ENCODE measurements at places on chromosomes 1 and 21.

DNA sequence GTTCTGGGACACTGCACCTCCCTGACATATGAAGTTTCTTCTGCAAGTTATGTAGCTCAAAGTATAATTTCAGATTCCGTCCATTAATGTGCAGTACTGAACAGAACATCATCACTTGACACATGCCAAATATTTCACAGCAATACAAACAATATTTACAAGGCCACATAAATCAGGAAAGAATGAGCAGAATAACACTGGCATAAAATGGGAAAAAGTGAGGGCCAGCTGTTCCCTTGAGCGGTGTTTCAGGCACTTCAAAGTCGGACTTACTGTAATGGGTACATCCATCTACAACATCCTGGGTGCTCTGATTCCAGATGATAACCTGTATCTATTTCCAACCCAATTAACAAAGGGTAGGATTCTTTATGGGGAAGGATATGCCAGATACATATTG is 217.4 kb downstream of the APP start:
- DNase-seq: no peak

- no peak for DNase-seq
Measured at GRCh38 chr21:18518054-18518481, 114.5 kb upstream of the TMPRSS15 start.

GRCh38 chr1:91428182-91428798 is 23.7 kb upstream of the HFM1 start:
- DNase-seq: no peak

DNA sequence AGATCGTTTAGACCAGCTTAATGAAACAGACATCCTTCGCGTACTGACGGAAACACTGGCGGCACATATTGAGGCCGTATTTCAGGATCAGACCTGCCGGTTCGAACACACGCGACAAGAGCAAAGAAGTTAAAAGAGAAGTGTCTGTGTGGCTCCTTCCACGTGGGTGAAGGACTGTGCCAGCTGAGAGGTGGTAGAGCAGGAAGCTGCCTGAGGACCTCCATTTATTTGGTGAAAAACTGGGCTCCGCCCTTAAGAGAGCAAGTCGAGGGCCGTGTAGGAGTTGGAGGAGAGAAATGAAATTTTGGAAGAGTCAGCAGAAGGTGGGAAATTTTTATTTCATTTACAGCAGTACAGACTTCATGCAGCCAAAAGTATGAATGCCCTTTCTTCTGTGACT is 38.8 kb upstream of the ADORA3 start:
- no peak for DNase-seq

- no peak for DNase-seq
Measured at GRCh38 chr1:221254813-221255212, 375.6 kb downstream of the HLX start.

DNA sequence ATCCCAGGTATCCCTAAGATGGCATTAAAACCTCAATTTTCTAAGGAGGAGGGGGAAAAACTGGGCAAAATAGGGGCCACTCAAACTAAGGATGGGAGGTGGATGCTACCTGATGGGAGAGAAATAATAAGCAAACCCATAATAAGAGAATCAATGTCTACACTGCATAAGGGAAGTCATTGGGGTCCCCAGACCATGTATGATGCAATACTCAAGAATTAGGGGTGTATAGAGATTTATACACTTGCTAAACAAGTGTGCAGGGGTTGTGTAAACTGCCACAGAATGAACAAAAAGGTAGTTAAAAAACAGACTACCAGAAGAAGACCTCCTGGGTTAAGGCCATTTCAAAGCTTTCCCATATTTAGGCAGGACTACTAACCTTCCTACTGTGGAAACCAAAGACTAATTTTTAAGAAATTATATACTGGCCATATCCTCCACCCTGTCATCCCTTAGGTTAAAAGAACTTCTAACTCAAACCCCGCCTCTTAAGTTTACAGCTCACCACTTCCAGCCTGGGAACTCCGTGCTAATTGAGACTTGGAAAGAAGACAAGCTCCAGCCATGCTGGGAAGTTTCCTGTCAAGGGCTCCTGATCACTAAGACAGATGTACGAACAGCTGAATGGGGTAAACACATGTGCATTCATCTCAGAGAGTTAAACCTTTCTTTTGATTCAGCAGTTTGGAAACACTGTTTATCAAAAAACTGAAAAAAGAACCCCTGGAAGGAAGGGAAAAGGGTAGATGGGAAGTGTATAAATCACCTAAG is 64.4 kb upstream of the TLR5 start:
- DNase-seq: no peak

DNA sequence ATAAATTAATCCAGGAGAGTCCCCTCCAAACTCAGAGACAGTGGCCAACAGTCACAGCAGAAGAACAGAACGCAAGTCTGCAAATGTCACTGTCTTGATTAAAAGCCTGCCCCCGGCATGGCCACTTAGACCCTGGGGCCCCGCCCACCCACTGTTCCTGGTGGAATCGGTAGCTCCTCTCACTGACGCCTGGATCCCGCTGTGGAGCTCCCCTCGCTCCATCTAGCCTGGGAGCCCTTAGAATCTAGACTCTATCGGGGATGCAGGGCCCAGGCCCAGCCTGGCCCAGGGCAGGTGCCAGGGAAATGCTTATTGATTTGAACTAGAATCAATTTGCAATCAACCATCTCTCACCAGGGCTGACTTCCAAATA is 21.4 kb upstream of the PLEKHG5 start:
- no peak for DNase-seq

GRCh38 chr1:226687426-226687825 is 51.7 kb downstream of the ITPKB start:
- DNase-seq: no peak

- no peak for DNase-seq
Measured at GRCh38 chr1:2861988-2862813, 60.7 kb upstream of the TTC34 start.

- DNase-seq: no peak
Measured at GRCh38 chr1:219276049-219276738, 102.5 kb downstream of the LYPLAL1 start.

GRCh38 chr21:37276377-37276776 is 9.2 kb upstream of the VPS26C start:
- DNase-seq: no peak

- DNase-seq: no peak
Measured at GRCh38 chr1:151526735-151527525, 13.2 kb upstream of the TUFT1 start.

DNA sequence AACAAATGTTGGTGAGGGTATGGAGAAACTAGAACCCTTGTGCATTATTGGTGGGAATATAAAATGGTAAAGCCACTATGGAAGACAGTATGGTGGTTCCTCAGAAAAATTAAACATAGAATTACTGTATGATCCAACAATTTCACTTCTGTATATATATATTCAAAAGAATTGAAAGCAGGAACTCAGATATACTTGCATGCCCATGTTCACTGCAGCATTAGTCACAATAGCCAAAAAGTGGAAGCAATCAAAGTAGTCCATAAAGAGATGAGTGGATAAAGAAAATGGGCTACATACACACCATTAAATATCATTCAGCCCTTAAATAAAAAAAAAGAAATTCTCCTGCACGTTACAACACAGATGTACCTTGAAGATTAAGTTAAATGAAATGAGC is 34.1 kb downstream of the ABL2 start:
- DNase-seq: no peak

GRCh38 chr21:31850886-31851285 is 21.9 kb upstream of the HUNK start:
- no peak for DNase-seq
